Kidney epithelial cell (primary cell): ENCODE measurements at places on chromosomes 5 and 9. TPM values are rescaled to one million over a fixed set of nuclear protein-coding genes. Genes with fewer than 3 reads are reported as not detected.

Gene PCDHGB1
- 1.6 and 1.7 TPM in 2 replicates for total RNA-seq

Gene LEAP2
- total RNA-seq: 0.25 and 0.34 TPM in 2 replicates

Gene PSD2
- 0.13 and 0.41 TPM in 2 replicates for total RNA-seq

Gene WDR38
- not detected in 2 replicates for total RNA-seq

Gene NAIF1
- total RNA-seq: 13.6 and 14.2 TPM in 2 replicates

Gene ARHGEF39
- 0.62 and 1.2 TPM in 2 replicates for total RNA-seq

Gene TCF7
- 3.6 and 4.8 TPM in 2 replicates for total RNA-seq

Gene NR6A1
- 0.92 and 2.2 TPM in 2 replicates for total RNA-seq

Gene LCN15
- total RNA-seq: not detected in 2 replicates

Gene MUSK
- not detected in 2 replicates for total RNA-seq

Gene IL3
- not detected in 2 replicates for total RNA-seq

Gene DIPK1B
- total RNA-seq: 17.1 and 27.0 TPM in 2 replicates

Gene GABRA6
- not detected in 2 replicates for total RNA-seq

Gene NR5A1
- not detected in 2 replicates for total RNA-seq

Gene TENT4A
- total RNA-seq: 11.5 and 12.0 TPM in 2 replicates

Gene SOX30
- total RNA-seq: 0.08 TPM in 1 of 2 replicates, not detected in the other

Gene BAAT
- not detected in 2 replicates for total RNA-seq

Gene FBP2
- not detected in 2 replicates for total RNA-seq

Gene AFAP1L1
- 15.3 and 15.5 TPM in 2 replicates for total RNA-seq

Gene ETF1
- total RNA-seq: 123 and 149 TPM in 2 replicates

Gene GRIA1
- total RNA-seq: not detected in 2 replicates

Gene FAM193B
- 21.9 and 29.5 TPM in 2 replicates for total RNA-seq

Gene STPG3
- total RNA-seq: not detected in 2 replicates

Gene EPB41L4A
- total RNA-seq: 17.9 and 30.6 TPM in 2 replicates

Gene DMRT3
- 0.25 and 0.34 TPM in 2 replicates for total RNA-seq

Gene FAM221B
- total RNA-seq: not detected in 2 replicates

Gene ADAM19
- 61.0 and 75.2 TPM in 2 replicates for total RNA-seq

Gene IFNA4
- total RNA-seq: not detected in 2 replicates

Gene PCDHA10
- total RNA-seq: 0.33 and 0.68 TPM in 2 replicates

Gene F12
- 4.0 and 5.1 TPM in 2 replicates for total RNA-seq
